ENCODE measurements at places on chromosomes 4 and X.

- DNase-seq, result no peak
Measured at GRCh38 chr4:78625073-78625472, 73.5 kb downstream of the ANXA3 start.

DNA sequence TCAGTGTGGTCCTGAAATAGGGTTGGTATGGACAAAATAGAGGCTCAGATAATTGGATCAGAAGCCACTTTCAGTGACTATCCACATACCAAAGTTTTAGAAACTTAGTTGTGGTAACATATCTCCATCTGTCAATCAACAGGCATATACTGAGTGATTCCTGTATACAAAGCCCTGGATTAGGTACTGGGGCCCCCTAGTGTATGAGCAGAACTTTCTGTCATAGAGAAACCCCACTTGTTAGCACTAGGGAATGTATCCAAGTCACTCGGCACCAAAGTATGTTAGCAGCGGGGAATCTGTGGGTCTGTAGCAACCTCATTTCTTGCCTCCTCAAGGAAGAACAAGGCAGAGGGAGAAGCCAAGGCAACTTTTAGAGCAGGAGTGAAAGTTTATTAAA lies 50.7 kb downstream of the MAP7D3 start:
- peak; percentile 26 for DNase-seq

- no peak for DNase-seq
Measured at GRCh38 chr4:143348233-143349077, 11.8 kb downstream of the GAB1 start.

GRCh38 chrX:19823031-19823430 lies 64.4 kb downstream of the SH3KBP1 start:
- no peak for DNase-seq

GRCh38 chr4:20645236-20645635 lies 55.0 kb upstream of the PACRGL start:
- DNase-seq, result no peak

- DNase-seq, result no peak
Measured at GRCh38 chr4:75629239-75629638, 1.1 kb downstream of the CDKL2 start.

DNA sequence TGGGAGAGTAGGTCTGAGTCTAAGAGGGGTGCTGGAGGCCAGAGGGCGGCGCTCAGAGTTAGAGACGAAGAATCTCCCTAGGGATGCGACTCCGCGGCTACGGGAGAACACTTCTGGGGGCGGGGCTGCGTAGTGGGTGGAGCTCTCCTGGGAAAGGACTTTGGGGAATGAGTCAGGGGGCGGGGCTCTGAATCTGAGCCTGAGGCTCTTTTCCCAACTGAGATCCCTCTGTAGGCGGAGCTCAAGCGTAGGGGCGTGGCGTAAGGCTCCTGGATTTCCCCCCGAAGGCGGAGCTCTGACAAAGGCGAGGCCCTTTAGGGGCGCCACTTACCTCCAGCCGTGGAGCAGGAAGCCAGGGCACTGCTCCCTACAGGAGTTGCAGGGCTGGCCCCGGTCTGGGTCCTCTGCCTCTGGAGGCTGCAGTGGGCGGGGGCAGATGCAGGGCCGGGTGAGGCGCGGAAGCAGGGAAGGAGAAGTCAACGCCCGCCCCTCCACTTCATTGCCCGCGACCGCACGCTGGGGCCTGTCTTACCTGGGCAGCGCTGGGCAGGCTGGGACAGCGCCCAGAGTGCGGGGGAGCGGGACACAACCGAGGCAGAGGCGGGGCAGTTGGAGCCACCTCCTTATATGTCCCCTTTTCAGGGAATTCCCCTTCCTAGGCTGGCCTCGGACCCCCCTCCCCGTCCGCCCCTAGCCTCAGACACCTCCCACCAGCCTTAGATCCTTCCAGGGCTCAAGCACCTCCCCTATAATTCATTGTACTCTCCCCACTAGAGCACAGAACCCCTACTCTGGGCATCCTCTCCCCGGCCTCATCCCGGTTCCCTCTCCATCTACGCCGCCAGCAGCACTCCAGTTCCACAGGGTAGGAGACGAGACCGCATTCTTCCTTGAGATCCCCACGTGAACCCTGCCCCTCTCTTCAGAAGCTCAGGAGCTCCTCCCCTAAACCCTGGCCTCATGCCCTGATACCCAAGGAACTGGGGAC lies 1.6 kb downstream of the PRICKLE3 start:
- DNase-seq, result no peak

- DNase-seq, result no peak
Measured at GRCh38 chr4:172780566-172781081, 388.0 kb upstream of the GALNT7 start.

GRCh38 chr4:147093206-147093605 lies 147.5 kb upstream of the TTC29 start:
- no peak for DNase-seq

GRCh38 chrX:149313871-149314371 lies 191.2 kb downstream of the IDS start:
- no peak for DNase-seq

DNA sequence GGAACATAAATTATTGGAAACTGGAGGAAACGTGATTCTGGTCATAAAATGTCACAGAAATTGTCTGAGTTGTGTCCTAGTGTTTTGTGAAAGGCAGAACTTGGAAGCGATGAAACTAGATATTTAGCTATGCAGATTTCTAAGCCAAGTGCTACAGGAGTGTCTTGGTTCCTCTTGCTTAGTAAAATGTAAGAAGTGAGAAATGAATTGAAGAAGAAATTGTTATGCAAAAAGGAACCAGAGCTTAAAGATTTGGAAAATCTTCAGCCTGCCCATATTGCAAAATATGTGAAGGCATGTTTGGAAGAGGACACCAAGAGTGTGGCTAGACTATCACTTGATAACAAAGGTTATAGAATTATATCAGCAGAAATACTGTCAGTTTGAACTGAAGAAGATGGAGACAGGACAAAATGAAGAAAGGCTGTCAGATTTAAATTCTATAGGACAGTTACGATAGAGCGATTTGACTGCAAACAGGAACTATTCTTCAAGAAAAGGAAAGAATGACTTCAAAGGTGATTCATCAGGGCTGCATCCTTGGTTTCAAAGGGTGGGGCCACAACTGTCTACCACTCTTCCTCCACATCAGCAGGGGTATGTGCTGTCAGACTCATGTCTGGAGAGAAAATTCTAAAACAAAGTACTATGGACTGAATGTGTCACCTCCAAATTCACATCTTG lies 9.4 kb upstream of the CDS1 start:
- no peak for DNase-seq

- DNase-seq, result no peak
Measured at GRCh38 chr4:57034520-57034919, 55.8 kb downstream of the POLR2B start.

DNA sequence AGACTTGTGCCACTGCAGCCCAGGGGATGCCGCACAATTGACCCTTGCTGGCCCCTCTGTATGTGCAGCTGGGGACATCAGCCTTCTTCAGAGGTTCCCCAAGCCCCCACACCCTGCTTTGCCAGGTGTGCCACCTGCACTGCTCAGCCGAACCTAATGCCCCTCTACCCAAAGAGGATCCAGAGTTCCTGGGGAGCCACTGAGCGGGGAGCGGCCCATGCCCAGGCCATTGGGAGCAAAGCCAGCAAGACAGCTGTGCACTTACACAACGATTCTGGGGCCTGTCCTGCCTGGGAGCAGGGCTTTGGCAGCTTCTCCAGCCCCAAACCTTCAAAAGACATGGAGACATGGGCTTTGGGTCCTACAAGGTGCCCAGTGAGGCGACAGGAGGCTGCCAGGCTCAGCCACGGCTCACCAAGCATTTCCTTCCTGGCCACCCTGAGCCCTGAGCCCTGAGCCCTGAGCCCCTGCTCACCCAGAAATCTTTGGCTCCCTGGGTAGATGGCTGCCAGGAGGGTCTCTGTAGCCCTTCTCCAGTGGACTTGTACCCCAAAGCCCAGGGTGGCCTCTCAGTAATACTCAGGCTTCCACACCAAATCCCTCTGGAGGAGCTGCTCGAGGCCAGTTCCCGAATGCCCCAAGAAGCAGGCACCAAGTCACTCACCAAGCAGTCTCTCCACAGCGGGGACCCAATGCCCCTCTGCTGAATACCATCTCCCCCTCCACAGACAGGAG lies 13.0 kb downstream of the PNMA6E start:
- DNase-seq, result no peak

GRCh38 chrX:28586981-28587551 lies at the start of gene IL1RAPL1:
Gene IL1RAPL1 (plus strand): TSS chrX:28587446.
- DNase-seq, result no peak

GRCh38 chr4:100907465-100908454 lies 389.9 kb upstream of the EMCN start:
- no peak for DNase-seq

DNA sequence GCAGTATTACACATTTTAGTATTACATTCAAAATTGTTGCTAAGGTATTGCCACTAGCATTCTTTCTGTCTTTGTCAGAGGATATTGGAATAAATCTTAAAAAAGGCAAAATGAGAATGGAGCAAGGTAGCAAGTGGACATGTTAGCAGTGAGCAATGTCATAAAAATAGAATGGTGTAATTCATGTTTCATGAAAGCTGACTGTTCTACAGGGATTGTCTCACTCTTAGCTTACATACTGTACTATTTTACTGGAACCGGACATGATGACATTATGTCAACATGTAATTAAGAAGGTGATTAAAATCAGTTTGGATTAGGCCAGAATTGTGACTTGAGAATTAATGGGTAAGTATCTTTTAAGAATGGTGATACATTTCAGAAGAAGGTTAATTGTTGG lies 1086.2 kb downstream of the STIM2 start:
- no peak for DNase-seq

- DNase-seq, result no peak
Measured at GRCh38 chr4:1608821-1609500, 75.2 kb downstream of the FAM53A start.

DNA sequence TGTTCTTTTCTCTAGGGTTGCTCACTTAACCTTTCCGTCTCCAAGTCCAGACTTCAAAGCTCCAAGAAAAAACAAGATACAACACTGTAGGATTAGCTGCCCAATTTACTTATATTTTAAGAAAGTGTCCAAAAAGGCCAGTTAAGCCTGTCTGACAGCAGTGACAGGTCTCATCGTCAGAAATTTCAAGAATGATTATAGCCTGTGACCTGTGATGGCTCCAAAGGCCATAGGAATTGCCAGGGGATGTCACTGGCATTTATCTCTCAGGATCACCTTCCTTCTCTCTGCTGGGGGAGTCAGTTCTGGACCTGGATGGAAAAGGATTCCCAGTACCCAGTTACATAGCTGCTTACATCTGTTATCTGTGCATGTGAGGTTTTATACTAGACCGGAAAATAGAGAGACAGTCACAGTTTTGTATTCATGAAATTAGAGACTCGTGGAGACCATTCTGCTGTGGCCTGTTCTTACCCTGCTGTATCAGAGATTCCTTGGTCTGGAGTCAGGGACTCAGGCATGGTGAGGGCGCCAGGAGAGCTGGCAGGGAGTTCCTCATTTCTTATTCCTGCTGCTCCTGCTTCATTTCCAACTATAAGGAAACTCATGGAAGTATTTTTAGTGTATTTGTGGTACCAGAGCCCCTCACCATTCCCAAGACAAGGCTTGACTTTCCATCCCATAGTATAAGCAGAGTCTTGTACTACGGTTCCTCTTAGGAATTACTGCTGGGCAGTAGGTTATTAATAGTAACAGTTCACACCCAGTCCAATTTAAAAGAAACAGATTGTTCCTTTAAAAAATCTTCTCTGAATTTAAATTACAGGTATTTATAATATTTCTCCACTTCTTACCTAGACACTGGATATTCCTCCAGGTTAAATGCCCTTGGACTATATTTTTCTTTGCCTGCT lies 220.8 kb downstream of the SHROOM3 start:
- no peak for DNase-seq

DNA sequence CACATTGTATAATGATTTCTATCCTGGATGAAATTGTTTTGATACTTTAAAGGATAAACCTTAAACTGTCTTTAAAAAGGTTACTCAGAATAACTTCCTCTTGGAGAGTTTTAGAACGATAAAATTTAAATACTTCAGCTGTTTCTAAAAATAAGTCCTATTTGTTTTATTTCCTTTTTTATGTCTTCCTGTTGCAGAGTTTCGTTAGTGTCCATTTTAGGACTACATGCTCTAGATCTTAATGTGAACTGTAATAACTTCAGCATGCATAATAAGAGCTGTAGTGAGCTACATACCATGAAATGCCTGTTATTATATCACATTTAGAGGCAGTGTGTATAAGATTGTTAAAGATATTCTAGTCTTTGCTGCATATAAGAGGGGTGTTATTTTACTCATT lies 14.6 kb downstream of the ATP10D start:
- DNase-seq, result no peak

GRCh38 chr4:7941111-7941964 lies 1.7 kb upstream of the AFAP1 start:
- no peak for DNase-seq

DNA sequence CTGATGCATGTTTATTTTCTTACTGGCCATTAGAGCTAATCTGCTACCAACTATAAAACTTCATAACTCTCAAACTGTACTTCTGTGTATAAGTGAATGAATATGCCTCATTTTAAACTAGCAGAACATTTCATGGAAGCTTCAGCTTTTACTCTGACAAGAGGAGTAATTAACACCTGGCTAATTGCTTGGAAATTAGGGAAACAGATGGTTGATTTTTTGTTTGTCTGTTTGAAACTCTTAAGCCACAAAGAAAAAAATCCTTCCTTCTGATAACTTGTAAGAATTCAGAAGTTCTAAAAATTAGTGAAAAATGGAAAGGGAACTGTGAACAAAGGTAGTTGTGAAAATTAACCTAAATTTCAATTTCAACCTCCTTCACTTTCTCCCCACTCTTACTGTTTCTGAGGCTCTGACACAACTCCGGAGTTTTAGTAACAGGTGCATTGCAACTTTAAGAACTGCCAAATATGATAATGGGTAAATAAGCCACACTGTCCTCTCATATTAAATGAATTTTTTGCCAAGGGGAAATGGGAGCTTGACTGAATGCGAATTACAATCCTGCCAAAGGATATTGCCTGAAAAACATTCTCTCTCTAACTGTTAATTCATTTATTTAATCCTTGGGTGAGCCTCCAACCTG lies 1.0 kb downstream of the EGF start:
- no peak for DNase-seq

DNA sequence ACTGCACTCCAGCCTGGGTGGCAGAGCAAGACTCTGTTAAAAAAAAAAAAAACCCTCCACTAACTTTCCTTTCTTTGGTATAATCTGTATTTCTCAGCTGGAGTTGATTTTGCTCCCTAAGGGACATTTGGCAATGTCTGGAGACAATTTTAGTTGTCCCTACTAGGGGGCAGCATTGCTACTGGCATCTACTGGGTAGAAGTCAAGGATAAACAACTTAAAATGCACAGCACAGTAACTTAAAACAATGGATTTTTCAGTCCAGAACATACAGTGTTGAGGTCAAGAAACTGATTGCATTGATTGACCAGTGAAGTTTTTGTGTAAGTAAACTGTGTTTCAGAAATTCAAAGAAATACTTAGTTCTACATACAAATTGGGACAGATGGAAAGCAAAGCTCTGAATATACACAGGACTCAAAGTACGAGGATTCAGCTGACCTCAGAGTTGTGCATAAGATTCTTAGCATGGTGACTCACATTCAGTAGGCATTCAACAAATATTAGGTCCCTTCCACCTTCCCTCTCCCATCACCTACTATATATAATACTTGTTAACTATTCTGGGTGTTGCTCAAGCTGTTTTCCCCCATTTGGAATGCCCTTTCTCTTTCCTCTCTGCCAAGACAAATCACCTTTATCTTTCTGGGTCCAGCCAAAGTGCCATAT lies 8.8 kb downstream of the DDX53 start:
- DNase-seq, result no peak

Measured in CD4-positive, alpha-beta T cell treated with Interleukin-4 for 4 hours (primary cell).